ENCODE measurements at places on chromosomes 3 and 15.

GRCh38 chr3:40476478-40477470 lies at the start of gene ZNF619:
ZNF619 (plus strand) TSS chr3:40477122; CDS start chr3:40477980, 858 bp downstream.
- peak; percentile 56 for DNase-seq

GRCh38 chr15:37137221-37137620 lies 36.9 kb upstream of the MEIS2 start:
- no peak for DNase-seq

GRCh38 chr15:99823346-99823745 lies 90.1 kb upstream of the LYSMD4 start:
- DNase-seq = no peak

DNA sequence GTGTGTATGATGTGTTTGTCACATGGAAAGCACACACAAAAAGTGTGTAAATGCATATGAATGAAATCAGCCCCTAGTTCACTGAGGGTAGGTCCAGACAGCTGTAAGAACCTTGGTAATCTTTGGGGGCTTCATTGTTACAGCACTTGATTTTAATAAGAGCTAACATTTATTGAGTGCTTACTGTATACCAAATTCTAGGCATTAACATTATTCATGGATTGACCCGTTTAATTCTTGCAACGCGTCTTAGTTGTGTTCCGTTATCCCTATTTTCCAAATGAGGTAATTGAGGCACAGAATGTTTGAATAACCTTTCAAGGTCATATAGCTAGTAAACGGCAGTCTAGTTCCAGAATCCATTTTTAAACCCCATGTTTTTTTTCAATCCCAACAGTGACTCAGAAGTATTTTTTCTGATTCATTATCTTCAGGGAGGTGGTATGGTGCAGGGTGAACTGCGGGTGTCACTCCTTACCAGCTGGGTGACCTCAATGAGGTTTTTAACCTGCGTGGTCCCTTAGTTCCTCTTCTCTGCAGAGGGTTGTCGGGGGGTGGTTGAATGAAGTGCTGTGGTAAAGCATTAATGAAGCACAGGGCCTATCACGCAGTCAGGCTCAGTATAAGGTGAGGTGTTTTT lies 14.2 kb downstream of the RAB8B start:
- no peak for DNase-seq

DNA sequence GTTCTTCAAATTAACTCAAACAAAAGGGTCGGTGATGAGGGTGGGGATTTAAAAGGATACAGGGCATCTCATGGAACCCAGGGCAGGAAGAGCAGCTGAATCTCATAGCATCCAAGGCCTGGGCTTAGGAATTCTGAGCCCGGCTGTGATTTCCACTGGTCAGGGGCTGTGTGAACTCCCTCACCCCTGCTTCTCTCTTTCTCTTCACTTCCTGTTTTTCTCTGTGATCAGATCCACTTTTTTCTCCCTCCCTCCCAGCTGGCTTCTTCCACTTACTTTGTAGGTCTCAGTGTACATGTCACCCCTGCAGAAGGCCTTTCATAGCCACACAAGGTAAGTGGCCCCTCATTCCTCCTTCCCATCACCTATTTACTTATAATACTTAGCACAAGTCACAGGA lies 68.2 kb upstream of the CORO2B start:
- DNase-seq = no peak

DNA sequence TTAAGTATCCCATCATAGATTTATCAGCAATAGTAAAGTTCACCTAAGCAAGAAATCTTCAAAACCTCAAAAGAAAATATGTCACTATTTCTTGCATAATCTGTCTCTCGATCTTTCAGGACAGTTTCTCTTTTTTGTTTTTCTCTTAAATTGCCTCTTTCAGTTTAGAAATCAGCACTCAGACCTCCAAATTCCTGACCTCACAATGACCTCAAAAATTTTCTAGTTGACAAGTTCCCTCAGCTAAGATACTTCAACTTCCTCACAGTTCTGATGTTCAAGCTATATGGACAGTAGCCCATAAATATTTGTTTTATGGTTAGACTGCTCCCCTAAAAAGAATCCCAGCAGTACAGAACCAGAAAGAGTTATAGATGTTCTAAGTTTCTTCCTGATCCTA lies 24.1 kb downstream of the SLC24A5 start:
- DNase-seq = no peak

DNA sequence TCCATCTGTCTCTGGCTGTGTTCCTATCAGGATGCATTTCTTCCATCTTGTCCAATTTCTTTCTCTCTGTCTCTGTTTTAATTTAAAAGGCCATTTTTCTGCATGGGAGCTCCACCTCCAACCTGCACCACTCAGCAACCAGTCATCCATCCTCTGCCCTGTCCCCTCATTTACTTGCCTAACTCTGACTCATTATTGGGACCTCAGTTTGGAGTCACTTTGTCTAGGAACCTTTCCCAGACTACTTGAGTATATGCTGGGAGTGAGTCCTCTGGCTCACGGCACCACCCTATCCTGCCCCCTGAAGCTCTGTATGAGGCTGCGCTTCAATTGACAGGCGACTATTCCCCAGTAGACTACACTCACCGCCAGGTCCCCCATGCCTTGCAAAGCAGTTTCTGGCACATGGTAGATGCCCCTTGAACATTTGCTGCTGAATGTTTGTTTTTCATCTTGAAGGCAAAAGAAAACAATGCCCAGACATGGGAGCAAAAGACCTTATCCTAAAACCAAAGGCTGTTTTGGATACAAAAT lies 513.3 kb upstream of the CFAP20DC start:
- DNase-seq = no peak

GRCh38 chr3:85576091-85576690 lies 617.4 kb downstream of the CADM2 start:
- no peak for DNase-seq

- DNase-seq = no peak
Measured at GRCh38 chr3:23738944-23739343, 66.8 kb upstream of the UBE2E1 start.

DNA sequence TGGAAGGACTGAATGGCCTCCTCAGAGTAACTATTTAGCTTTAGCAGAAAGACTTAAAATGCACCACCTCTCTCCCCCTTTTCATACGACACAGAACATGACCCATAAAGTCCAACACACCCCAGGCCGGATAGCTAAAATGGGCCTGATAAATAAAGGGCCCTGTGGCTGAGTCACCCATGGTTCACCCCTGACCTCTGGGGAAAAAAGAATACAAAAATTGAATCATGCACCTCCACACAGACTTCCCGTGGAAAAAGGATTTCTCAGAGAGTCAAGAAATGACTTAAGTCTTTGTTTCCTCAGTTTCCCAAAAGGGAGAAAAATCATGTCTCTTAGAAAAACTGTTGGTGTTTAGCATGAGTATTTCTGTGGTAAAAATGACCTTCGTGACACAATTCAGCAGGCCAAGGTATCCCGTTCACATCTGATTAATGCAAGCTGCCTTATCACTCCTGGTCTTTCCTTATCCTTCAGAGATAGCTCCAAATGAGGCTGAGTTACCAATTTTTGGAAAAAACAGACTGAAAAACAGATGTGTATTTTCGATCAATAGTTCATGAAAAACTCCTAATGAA lies 34.0 kb upstream of the ARHGEF3 start:
- DNase-seq = no peak

DNA sequence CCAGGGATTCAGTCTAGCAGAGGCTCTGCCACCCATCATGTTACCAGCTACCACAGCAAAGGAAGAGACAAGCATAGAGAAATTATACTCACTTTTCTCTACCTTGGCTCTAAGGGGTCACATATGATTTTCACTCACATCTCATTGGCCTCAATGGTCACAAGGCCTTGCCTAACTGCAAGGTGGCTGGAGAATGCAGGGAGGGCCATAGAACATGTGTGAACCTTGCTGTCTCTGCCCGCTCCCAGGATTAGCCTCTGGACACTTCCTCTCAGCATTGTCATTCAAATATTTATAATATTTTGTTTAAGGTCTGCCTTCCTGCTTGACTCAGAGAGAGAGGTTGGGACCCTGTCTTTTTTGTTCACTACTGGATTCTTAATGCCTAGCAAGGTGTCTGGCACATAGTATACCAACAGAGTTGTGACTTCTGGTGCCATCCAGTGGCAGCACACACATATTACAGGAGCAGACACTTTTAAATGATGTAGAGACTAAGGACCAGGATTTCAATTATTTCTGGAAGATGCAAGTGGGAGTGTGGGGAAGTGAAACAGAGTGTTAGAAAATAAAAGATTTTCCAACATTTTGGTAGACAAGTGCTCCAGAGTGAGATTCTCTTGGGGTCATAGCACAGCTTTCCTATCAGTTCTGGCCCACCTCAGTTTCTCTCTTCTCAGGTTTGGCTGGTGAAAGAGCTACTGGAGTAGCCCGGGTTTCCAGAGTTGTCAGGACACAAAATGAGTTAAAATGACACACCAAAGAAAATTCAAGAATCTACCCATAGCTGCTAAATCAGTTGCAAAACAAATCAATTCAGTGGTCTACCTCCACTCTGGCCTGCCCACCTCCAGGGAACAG lies 119.0 kb upstream of the RASGRP1 start:
- no peak for DNase-seq

DNA sequence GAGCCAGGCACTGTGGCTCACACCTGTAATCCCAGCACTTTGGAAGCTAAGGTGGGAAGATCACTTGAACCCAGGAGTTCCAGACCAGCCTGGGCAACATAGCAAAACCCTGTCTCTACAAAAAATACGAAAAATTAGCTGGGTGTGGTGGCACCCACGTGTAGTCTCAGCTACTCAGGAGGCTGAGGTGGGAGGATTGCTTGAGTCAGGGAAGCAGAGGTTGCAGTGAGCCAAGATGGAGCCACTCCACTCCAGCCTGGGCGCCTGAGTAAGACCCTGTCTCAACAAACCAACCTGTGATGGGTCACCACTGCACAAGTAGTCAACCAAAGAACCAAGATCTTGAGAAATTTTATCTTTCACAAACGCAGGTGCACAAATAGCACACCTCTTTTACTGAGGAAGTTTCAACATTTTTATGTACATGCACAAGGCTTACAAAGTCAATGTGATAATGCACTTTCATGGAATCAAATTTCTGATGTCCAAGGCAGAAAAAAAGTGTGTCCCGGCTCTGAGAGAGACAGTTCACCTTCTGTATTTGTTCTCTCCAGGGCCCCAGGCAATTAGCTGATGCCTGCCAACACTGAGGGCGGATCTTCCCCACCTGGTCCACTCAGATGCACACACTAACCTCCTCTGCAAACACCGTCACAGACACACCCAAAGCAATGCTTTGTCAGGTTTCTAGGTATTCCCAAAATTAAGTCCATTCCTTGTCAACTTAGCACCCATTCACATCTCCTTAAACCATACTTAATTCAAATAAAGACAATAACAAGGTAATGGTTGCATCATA lies 12.4 kb downstream of the ACAA1 start:
- no peak for DNase-seq

GRCh38 chr15:57082054-57082728 lies 163.7 kb downstream of the TCF12 start:
- DNase-seq = no peak

DNA sequence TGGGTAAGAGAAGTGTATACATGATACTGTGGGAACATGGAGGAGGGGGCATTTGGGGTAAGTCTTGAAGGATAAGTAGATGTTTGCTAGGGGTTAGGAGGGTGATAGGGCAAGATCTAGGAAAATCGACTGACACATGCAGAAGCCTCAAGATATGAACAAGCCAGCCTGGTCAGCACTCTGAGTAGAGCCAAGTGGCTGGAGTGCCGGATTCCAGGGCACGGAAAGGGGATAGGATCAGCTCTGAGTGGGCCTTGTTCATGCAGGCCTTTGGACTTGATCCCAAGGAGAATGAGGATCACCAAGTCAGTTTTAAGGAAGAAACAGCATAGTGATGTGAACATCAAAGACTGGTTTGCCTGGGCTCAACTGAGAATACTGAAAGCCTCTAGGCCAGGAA lies 24.3 kb upstream of the MANF start:
- DNase-seq = no peak

- DNase-seq = no peak
Measured at GRCh38 chr3:66075281-66075680, 36.6 kb upstream of the MAGI1 start.

- DNase-seq = no peak
Measured at GRCh38 chr3:134307425-134307824, 56.8 kb upstream of the RYK start.

- no peak for DNase-seq
Measured at GRCh38 chr3:66497985-66498671, 2.7 kb downstream of the LRIG1 start.

DNA sequence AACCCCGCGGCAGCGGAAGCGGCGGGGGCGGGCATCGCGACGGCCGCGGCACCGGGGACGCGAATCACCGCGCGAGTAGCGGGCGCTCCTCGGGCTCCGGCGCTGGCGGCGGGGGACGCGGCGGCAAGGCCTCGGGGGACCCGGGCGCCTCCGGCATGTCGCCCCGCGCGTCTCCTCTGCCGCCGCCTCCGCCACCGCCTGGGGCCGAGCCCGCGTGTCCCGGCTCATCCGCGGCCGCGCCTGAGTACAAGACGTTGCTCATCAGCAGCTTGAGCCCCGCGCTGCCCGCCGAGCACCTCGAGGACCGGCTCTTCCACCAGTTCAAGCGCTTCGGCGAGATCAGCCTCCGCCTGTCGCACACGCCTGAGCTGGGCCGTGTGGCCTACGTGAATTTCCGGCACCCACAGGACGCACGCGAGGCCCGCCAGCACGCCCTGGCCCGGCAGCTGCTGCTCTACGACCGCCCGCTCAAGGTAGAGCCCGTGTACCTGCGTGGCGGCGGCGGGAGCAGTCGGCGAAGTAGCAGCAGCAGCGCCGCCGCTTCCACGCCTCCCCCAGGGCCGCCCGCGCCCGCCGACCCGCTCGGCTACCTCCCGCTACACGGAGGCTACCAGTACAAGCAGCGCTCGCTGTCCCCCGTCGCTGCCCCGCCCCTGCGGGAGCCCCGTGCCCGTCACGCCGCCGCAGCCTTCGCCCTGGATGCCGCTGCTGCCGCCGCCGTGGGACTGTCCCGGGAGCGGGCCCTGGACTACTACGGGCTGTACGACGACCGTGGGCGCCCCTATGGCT lies 675 bp downstream of the RBM15B start:
- DNase-seq = no peak

GRCh38 chr15:52923626-52924025 lies 133.5 kb upstream of the ONECUT1 start:
- no peak for DNase-seq

DNA sequence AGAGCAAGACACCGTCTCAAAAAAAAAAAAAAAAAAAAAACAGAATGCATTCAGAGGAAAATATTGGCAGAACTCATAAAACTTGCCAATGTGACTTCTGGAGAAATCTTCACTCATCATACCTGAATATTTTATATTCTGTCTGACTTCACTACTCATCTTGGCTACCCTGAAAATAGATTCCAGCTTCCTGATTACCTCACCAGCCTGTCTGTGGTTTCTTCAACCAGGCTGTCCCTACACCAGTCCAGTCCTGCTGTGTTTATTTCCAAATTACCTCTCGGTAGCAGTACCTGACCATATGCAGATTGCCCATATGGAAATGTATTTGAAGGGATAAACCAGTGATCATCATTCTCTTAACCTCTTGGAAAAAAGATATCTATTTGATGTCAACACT lies 9.3 kb upstream of the P3H2 start:
- DNase-seq = no peak

DNA sequence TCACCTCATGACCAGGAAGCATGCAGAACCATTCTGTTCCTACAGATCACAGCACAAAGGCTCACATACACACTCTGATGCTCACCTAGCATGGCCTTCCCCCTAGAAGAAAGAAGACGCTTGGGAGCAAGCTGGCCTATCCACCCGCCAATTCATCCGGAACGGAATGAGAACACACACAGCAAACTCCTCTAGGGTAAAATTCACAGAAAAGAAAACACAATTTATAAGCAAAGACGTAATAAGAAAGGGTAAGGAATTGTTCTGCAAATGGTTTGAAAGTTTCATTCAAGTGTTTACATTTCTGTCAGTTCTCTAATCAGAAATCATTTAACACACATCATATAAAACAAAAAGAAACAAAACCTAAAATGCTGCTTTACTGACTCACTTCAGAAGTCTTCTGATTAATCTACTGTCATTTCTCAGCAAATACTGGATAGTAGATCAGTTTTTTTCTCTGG lies 218.1 kb downstream of the OSBPL10 start:
- no peak for DNase-seq
